ENCODE measurements at places on chromosomes 1 and 21.

DNA sequence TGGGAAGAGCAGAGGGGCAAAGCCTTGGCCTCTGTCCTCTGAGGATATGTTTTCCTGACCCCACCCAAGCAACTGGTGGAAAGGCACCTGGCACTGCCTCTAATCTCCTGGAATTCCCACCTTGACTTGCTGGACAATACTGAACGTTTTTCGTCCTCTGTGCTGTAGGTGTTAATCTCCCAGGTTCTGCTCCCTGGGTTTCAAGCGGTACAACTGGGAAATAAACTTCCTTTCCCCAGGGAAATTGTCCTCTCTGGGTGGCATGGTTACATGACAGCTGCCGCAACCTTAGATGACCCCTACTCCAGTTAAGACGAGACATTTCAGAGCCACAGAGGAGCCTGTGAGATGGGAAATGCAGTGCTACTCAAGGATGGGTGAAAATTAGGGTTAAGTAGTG is 57.3 kb upstream of the BCAR3 start:
- DNase-seq, result no peak

- no peak for DNase-seq
Measured at GRCh38 chr21:33840771-33841170, 74.8 kb downstream of the ATP5PO start.

DNA sequence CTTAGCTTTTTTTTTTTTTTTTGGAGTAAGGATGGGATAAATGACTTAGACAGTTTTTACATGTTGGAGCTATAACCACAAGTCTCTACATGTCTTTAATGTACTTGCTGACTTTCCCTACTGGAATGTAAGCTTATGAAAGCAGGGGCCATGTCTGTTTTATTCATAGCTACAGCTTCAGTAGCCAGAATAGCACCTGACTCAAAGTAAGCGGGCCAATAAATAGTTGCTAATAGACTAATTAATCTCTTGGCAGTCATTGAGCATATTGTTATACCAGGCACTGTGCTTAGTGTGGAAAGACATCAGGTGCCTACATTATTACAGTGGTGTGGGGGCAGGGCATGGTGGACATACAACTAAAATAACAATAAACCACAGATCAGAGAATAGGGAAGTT is 84.4 kb upstream of the HOOK1 start:
- DNase-seq, result peak; percentile 80

DNA sequence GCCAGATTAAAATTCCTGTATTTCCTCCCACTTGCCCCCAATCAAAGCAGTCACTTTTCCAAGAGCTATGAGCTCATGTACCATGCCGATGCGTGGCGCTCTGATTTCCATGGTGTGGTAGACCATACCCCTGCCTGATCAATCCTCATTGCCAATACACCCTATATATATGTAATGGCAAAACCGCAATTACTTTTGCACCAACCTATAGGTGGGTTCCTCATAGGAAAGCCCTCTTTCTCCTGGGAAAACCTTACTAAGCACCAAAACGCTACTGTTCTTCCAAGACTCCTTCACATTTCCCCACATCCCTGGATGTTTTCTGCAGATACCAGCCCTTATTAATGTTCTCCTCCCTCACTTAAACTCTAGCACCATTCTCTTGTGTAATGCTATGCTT is 11.0 kb downstream of the KCNJ6 start:
- no peak for DNase-seq

- no peak for DNase-seq
Measured at GRCh38 chr1:19552291-19553010, 67.1 kb upstream of the CAPZB start.

DNA sequence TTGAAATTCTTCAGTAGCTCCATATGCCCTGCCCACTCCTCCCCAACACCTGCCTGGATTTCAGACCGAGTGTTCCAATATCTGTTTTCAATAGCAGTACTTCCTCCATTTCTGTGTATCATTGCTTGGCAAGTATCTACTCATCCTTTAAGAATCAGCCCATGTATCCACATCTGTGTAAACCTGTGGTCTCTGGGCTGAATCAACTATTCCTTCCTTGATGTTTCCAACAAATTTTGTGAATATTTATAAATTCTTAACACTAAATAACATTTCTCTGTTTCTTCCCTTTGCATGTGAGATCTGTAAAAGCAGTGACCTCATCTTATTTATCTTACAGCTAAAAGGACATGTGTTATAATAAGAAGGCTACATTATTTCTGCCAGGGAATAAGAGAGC is 26.0 kb upstream of the UAP1 start:
- DNase-seq, result no peak

DNA sequence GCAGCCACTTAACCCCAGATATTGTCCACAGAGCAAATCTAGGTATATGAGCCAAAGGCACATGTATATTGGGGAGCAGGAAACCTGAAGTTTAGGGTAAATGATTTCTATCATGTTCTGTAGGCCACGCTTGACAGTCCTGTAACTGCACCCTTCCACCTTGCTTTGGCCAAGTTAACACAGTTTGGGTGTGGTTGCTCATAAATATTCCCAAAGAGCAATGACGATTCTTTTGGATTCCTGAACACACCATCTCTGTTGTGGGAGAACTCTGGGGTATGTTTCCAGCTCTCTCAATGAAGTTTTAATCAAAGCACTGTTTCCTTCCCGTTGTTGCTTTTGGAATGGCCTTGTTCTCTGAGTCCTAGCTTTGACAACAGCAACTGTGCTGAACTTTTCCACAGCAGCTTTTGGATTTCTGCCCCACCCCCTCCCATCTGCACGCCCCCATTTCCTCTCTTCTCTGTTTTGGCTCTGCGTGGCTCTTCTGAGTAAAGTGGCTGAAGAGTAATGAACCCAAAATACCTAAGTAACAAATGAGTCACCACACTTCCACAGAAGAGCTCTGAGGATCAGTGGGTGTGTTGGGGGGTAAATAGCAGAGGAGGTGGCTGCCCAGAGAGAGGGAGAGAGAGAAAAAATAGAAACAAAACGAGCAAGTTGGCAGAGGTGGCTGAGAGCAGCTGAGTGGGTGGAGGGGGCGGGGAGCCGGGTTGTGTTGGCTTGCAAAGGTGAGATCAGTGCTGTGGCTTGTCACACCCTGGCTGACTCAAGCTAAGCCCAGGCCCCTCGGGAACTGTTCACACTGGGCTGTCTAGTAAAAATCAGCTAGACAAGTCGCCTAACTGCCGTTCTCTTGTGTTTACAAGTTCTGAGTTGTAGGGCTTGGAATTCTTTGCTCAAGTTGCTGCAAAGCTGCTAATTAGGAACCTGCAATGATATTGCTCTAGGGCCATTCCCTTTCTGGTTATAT is 26.9 kb upstream of the RAP1A start:
- peak; percentile 79 for DNase-seq

DNA sequence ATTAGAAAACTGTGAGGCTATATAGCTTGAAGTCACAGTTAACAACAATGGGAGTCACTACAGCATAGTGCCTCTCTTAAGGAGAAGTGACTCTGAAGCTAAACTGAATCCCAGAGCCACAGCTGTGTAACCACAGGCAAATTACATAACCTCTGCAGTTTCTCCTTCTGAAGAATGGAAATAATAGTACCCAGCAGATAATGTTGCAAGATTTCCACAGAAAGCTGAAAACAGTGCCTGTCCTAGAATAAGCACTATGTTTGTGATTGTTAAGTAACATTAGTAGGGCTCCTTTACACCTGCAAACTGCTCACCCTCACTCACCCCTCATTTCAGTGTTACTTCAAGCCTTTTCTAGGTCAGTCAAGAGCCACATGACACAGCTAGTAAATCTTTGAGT is 886.7 kb downstream of the PLA2G4A start:
- no peak for DNase-seq

DNA sequence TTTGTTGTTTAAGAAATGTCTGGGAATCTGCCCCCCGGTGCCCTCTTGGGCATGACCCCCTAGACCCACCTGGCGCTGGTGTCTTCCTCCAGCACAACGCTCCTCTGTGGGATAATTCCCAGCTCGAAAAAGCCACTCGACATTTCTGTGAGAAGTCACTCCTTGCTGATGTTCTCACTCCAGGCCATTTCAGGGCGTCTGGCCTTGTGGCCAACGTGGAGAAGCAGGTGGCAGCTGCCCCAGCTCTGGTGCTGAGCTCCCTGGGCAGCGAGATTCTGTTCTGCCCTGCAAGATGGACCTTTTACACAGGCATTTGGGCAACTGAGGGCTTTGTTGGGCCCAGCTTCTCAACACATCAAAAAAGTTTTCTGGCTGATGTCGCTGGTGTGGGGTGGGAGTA is 147.7 kb upstream of the WNT4 start:
- no peak for DNase-seq

GRCh38 chr1:110069404-110070281 is 829 bp downstream of the ALX3 start:
- DNase-seq, result no peak

GRCh38 chr21:36209626-36210171 is 53.1 kb downstream of the DOP1B start:
- peak; percentile 28 for DNase-seq

GRCh38 chr1:159940006-159940620 is 5.3 kb downstream of the IGSF9 start:
- no peak for DNase-seq

DNA sequence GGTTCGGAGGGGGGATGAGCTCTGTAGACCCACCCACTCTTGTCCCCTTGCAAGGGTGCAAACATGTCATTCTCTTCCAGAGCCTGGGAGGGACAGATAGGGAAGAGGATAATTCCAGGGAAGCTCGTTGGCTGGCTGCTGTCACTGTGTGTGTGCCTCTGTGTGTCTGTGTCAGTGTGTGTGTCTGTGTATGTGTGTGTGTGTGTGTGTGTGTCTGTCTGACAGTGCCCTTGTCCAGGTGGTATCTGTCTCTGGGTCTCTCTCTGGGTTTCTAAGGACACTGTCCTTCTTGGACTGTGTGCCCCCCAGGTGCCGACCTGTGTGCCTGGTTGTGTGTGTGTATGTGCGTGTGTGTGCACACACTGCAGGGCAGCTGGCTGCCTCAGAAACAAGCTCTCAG is 90.5 kb downstream of the ACTL8 start:
- DNase-seq, result no peak

GRCh38 chr1:54429838-54430237 is 23.6 kb upstream of the SSBP3 start:
- DNase-seq, result no peak

DNA sequence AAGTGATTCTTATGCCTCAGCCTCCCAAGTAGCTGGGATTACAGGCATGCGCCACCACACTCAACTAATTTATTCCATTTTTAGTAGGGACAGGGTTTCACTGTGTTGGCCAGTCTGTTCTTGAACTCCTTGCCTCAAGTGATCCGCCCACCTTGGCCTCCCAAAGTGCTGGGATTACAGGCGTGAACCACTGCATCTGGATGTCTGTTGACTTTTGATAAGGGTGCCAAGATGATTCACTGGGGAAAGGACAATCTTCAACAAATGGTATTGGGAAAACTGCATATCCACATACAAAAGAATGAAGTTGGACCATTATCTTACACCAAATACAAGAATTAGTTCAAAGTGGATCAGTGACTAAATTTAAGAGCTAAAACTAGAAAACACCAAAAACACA is 19.8 kb downstream of the RO60 start:
- no peak for DNase-seq

- DNase-seq, result no peak
Measured at GRCh38 chr1:198641501-198641900, 2.7 kb downstream of the PTPRC start.

- DNase-seq, result no peak
Measured at GRCh38 chr1:205447457-205448341, 8.1 kb downstream of the BLACAT1 start.

GRCh38 chr1:157540852-157541251 is 11.5 kb downstream of the FCRL5 start:
- DNase-seq, result no peak

DNA sequence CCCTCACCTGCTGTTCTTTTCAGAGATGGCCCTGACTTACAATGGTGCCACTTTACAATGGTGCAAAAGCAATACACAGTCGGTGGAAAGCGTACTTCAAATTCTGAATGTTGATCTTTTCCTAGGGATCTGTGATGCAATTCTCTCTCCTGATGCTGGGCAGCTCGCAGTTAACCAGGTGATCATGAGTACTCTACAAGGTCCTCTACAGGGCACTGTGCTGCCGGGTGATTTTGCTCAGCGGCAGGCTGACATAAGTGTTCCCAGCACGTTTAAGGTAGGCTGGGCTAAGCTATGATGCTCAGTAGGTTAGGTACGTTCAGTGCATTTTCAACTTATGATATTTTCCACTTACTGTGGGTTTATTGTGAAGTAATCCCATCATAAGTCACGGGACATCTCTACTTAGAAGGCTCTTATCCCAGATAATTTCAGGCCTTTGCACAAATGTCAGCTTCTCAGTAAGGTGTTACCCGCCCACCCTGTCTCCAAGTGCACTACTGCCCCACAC is 126.5 kb downstream of the KCNN3 start:
- DNase-seq, result no peak

GRCh38 chr1:184567637-184568036 is 180.8 kb downstream of the C1orf21 start:
- peak; percentile 1 for DNase-seq

DNA sequence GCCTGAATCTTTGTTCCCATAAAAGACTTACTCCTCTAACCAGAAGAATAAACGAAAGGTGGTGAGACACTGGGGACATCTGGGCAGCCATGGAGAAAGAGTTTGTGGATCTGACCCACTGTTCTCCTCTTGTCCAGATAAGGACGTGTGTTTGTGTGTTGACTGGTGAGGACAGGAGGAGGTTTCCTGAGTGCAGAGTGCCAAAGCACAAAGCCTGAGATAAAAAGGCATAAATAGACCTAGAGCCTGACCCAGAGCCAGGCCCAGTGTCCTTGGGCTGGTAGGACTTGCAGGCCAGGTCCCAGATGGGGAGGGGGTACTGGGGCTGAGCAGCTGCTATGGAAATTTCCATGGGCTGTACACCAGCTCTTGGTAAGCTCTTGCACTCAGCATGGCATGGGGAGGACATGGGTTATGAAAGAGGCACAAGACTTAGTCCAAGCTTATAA is 19.6 kb upstream of the COQ8A start:
- no peak for DNase-seq

DNA sequence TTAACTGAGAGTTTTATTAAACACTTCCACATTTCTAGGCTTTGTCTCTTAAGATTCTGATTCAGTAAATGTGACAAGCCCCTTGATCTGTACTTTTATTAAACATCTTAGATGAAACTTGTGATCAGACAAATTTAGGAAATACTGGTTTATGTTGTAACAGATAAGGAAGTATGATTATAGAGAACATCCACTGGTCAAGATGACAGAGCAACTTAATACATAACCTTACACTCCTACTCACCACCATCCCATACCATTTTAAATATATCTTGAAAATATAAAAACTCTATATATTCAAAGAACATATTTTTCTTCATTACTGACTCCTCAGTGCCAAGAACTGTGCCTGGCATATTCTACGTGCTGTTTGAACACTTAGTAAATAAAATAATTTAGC is 217.5 kb downstream of the LRRC40 start:
- no peak for DNase-seq

GRCh38 chr1:57137980-57138379 is 172.2 kb upstream of the C8B start:
- no peak for DNase-seq

DNA sequence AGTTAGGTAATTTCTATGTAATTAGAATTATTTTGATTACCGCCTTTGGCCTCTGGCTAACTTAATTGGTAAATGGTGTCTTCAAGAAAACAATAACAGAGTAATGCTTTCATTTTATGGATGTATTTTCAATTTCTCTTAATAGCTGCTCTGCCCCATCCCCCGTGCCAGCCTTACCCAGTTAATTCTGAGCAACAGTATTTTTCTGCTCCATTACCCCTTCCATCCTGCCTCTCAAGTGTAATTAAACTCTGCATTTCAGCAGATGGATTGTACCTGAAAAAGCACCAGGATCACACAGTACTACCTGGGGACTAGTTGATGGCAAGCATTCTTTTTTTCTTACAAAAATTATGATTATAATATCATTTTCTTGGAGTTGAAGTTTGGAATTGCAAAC is 104.2 kb downstream of the KIAA0319L start:
- DNase-seq, result no peak
